ENCODE measurements at places on chromosomes 6 and 20. TPM values are rescaled to one million over a fixed set of nuclear protein-coding genes. Genes with fewer than 3 reads are reported as not detected.

DNA sequence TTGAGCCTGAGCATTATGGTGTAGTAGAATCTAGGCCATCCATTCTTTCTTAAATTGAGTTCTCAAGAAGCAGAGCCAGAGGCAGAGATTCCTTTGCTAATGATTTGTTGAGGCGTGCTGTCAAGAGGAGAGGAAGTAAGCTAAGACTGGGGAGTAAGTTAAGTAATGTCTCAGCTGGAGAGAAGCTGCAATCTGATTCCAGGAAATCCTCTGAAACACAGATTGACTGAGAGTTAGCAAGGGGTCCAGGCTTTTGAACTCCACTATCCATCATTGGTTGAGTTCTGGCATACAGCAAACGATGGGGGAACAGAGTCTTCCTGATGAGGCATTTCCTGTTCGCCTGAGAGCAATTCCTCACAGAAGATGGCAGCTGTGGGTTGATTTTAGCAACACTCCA lies 207.4 kb upstream of the RAB32 start:
- no peak for DNase-seq

- no peak for DNase-seq
Measured at GRCh38 chr6:108565091-108565766, 4.5 kb downstream of the FOXO3 start.

DNA sequence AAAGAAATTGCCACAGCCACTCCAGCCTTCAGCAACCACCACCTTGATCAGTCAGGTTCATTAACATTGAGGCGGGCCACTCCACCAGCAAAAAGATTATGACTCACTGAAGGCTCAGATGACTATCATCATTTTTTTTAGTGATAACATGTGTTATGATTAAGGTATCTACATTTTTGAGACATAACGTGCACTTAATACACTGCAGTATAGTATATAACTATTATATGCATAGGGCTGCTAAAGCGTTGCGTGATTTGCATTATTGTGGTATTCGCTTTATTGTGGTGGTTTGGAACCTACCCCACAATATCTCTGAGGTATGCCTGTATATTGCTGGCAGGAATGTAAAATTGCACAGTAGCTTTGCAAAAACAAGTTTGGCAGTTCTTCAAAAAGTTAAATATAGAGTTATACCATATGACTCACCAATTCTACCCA lies 6.8 kb upstream of the RIPK1 start:
- DNase-seq = no peak

DNA sequence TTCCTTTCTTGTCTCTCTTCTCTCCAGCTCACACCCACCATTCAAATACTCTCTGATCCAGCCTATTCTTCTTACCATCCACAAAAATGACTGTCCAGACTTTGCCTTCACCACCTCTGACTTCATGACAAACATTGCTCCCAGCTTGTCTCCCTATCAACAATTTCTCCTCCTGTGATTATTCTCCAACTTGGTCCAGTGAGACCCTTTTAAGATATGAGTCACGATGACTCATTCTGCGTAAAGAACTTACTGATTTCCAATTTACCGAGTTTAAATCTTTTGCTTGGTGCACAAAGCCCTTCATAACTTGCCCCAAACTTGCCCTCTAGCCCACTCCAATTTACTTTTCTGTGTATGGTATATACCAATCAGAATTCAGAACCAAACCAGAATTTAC lies 833.2 kb downstream of the MAFB start:
- no peak for DNase-seq

SNX21 gene
- total RNA-seq = 62.0 TPM

HAO1 gene
- not detected for total RNA-seq

DNA sequence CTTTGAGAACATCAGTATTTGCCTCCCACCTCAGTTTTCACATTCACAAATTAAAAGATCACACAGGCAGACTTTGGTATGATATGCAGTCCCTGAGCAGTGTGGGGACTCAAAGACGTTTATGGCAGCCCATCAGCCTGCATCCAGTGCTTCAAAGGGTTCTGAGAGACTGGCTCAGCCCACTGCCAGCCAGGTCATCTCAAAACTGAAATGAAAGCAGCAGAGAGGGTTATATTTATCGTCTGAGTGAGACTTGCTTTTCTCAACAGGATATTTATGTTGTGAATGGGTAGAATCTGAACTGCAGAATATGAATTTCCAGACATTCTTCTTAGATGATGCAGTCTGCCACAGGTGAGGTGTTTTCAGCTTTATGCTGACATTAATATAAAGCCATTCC lies 159.8 kb downstream of the NRN1 start:
- DNase-seq = no peak

GRCh38 chr6:56327946-56328727 lies 80.8 kb upstream of the COL21A1 start:
- DNase-seq = no peak

DNA sequence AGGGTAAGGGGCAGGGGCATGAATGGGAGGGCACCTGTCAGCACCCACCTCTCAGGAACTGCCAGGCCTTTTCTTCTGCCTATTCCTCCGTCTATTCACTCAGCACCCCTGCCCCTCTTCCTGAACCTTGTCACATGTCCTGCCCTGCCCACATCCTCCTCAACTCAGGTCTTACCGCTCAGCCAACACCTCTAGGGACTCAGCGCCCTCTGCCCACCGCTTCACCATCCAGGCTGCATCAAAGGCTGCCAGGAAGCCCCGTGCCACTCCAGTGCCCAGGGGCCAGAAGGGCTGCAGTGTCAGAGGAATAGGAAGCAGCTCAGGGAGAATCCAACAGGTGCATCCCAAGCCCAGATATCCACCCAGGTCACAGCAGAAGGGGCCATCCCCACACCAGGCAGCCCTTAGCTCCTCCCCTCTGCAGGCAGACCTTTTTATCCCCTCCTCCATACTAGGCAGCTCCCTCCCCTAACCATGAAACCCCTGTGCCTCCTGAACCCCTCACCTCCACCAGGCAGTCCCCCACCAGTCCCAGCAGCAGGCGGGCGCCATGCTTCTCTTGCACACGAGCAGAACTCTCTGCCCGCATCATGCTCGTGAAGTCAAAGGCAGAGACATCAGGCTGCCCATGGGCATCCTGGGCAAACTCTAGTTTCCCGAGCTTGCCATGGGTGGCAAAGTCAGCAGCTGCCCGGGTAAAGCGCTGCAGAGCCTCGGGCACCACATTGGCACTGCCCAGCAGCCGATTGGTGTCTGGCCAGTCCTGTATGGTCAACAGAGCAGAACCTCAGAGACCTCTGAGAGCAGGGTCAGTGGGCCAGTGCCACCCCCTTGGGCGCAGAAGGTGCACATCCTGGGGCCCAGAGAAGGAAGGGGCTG lies 5.5 kb downstream of the MICAL1 start:
- no peak for DNase-seq

DNA sequence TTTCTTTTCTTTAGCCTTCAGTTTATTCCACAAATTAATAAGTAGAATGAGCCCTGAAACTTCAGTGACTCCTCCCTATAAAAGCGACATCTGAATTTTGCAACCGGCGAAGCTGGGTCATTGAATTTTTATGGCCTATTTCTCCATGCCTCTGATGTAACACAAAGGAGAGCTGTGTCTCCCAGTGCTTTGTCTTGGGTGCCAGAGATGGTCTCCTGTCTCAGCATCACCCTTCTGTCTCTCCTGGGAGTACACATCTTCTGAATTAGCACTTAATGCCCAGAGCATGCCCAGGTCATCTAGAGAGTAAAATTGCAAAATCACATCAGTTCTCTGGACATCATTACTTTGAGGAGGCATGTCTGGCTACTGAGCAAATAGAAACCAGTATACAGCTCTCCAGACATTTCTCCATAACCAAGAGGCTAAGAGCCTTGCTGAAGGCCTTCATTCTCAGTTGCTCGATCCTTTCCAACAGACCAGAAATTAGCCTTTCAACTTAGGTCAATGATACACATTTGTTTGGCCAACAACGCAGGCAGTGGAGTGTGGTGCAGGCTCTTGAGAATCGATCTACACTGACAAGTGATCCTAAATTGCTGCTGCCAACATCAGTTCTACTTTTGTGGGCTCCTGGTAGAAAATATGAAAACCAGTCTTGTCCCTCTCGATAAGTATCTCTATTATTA lies 176.0 kb upstream of the FOXQ1 start:
- no peak for DNase-seq

- no peak for DNase-seq
Measured at GRCh38 chr6:15194453-15194852, 51.4 kb upstream of the JARID2 start.

SLC32A1 gene
- total RNA-seq = not detected

GRCh38 chr6:106509420-106510089 lies 119.7 kb downstream of the RTN4IP1 start:
- no peak for DNase-seq

Measured in uterus (tissue), 4 donors.